Aorta (tissue), 5 donors: ENCODE measurements at places on chromosomes 4 and X.
A peak's percentile ranks its signal among the peaks of the same experiment; 100 is the strongest.

DNA sequence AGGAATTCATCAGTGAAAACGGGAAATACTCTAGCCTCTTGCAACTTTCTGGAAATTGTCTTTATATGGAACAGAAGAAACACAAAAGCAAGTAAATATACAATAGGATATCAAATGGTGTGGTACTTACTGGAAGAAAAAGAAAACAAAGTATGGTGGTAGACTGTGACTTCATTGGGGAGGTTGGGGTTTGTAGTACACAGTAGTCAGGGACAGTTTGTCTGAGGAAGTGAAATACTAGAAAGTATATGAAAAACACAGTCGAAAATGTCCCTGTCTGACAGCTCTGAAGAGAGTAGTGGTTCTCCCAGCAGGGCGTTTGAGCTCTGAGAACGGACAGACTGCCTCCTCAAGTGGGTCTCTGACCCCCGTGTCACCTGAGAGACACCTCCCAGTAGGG, 390.0 kb upstream of the NWD2 start:
- no peak for DNase-seq

DNA sequence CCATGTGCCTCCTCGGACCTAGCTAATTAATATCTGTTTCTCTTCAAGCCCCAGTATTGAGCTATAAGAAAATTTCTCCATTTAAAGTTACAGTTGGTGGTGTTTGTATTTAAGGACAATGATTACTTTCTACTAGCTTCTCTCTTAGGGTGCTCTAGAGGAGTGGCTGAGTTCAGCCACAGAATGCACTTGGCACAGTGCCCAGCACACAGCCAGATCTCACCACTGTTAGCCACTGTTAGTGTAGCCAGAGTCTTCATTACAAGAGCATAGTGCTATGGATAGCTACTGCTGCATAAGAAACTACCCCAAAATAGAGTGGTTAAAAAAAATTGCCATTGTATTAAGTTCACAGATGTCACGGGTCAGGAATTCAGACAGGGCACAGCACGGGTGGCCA, 421.3 kb downstream of the BCOR start:
- no peak for DNase-seq

DNA sequence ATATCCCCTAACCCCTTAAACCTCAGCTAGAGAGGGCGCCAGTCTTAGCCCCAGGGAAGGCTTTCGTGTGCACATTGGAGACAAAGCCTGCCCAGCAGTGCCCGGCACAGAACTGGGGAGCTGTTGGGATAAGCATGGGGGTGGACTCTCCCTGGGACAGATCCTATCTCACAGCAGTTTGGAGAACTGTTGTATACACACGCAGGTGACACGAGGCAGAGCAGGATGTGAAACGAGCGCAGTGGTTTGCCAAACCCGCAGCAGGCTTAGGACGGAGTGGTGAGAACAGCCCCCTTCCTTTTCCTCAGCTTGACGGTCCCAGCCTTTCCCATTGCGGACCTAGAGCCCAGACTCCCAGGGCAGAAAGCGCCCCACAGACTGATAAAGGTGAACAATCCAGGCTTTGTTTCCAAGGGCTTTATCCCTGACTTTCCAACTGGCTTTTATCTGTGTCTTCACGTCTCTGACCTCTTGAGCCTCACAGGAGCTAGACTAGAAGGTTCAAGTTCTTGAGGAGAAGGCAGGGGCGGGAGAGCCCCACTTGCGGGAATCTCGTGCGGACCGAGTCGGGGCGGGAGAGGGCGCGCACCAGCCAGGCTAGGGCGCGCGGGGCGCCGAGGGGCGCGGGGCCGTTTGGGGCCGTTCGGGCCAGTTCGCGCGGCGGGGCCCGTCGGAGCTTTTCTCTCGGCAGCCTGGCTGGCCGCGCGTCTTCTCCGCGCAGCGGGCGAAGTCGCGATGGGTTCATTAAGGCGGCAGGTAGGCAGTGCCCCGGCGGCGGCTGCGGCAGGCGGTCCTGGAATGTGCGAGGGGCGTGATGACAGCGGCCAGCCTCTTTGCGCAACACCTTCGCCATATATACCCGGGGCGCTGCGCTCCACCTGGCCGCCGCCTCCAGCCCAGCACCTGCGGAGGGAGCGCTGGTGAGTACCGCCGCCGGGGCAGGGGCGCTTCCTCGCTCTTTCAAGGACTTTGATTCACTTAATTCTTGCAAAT, at the start of gene SLC34A2:
Gene SLC34A2 (plus strand): TSS at position 881 of the 993 bp plus-strand sequence. CDS start 6,650 bp downstream, outside the sequence.
- DNase-seq, result no peak

DNA sequence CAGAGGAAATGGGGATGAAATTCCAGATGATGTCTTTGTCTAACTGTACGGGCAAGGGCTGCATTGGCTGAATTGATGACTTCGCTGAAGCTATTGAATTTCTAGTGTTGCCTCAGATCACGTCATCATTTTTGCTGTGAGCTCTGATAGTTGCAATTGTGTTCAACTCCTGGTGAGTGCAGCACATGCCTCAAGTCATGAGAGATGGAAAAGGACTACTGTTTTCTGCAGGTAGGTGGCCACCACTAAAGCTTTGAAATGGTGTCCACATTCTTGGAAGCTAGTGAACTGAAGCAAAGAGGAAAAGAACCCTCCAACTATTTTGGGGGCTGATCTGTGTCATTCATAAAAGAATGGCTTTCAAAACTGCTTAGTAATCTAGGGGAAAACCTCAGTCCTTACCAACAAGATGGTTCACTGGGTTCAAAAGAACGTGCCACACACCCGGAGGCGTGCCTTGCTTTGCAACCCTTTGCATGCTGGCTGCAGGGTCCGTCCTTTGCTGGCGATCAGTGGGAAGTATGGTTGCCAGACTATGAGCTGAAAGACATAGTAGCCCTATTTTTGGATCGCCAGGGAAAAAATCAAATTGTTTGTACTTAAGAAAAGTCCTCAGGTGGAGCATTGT, 88.1 kb upstream of the STOX2 start:
- DNase-seq, result no peak

DNA sequence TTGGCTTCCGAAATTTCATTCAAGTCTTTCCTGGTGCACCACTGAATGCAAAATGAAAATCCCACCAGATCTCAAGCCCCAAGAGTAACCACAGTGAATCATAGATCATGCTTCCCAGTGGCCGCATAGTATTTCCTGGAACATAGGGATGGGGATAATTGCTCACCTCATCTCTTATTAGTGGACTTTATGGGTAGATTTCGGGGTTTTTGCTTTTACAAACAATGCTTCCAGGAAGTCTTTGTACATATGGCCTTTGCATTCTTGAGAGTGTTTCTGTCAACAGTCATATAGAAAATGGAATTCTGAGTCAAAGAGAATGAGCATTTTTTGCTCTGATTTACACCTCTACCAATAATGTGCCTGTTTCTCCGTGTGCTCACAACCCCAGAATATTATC, 53.4 kb downstream of the PPEF2 start:
- DNase-seq, result no peak

GRCh38 chr4:76968937-76969336, 19.4 kb downstream of the SEPTIN11 start:
- no peak for DNase-seq

- no peak for DNase-seq
These were observed 18.5 kb upstream of the DCAF4L1 start for GRCh38 chr4:41963105-41963504.

DNA sequence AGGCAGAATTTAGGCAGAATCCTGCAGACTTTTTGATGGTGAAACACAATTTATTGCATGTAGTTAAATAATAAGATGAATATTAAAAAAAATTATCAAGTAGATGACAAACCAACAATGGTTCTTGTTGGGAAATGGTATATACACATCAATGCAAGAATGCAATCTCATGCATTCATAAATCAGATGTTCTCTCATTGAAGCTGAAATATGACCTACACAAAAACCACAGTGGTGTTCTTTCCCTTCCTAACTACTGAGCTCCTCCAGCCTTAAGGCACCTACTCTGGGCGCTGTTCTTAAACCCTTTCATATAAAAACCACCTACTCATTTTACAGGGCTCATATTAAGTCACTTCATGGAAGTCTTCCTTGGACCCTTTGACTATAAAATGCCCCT, 64.1 kb downstream of the ANTXR2 start:
- DNase-seq, result no peak

- DNase-seq, result no peak
These were observed 1825.7 kb upstream of the ADGRL3 start for GRCh38 chr4:59374416-59374815.

DNA sequence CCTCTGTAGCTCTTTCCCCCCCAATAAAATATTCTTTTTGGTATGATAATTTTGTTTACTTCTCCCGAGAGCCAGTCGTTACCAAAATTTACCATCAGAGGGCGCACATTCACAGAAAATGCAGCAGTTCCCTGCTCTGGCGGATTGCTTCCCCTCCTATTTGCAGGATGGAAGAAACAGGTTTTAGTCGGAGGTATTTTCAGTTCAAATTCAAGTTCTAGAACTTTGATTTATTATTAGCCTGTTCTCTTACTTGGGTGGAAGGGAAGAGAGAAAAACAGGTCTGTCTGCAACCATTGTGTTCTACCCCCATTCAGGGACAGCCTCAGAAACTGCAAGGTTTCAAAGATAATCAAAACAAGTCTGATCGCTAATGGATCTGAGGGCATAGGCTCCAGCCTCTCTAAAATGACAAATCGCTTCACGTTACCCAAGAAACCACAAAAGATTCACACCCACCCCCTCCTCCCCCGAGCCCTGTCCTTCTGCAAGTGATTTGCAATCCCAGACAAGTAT, 263.8 kb upstream of the RPS6KA3 start:
- peak; percentile 57 for DNase-seq

GRCh38 chr4:112007391-112007790, 137.9 kb upstream of the FAM241A start:
- DNase-seq, result no peak

GRCh38 chr4:34814266-34814665, 1430.0 kb downstream of the ARAP2 start:
- DNase-seq, result no peak
